C1 segment of cervical spinal cord (tissue), 14 donors: ENCODE measurements at places on chromosomes 1 and 21.

DNA sequence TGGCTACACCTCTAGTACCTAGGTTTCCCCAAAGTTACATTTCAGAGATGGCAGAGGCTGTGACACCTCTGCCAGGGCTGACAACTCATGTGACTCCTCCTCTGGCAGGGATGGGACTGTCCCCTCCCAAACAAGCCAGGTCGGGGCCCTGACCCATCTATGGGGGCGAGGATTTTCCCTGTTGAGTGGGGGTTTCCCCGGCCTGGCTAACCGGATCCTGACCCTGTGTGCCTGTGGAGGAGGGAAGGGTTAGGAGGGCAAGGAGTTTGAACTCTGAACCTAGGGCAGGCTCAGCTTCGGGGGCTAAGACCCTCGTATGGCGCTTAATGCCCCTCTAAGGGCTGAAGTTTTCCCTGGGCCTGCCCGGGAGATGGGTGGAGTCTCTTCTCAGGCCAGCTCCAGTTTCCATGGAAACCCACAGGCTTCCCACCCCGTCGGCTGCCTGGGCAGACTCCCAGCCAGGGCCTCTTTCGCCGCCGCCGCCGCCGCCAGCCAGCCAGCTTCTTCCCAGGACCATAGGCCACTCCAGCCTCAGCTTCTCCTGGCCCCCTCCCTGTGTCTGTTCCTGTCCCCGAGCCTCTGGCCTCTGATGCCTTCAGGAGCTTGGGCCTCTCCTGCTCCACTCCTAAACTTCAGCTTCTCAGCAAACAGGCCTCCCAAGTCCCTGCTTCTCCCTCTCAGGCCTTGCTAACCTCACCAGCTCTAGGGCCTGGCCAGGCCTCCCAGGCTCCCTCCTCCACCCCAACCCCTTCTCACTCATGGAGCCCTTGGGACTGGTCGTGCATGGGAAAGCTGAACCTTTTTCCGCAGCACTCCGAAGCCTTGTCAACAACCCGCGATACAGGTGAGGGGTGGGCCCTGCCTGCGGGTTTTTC lies at the start of gene BTBD19:
TSS of gene BTBD19 (plus strand) at position 461 of the 875 bp plus-strand sequence. CDS start at position 759, 298 bp downstream.
- DNase-seq: peak; percentile 70

- DNase-seq: no peak
Observed at GRCh38 chr1:147245129-147245528, 2.6 kb downstream of the CHD1L start.

DNA sequence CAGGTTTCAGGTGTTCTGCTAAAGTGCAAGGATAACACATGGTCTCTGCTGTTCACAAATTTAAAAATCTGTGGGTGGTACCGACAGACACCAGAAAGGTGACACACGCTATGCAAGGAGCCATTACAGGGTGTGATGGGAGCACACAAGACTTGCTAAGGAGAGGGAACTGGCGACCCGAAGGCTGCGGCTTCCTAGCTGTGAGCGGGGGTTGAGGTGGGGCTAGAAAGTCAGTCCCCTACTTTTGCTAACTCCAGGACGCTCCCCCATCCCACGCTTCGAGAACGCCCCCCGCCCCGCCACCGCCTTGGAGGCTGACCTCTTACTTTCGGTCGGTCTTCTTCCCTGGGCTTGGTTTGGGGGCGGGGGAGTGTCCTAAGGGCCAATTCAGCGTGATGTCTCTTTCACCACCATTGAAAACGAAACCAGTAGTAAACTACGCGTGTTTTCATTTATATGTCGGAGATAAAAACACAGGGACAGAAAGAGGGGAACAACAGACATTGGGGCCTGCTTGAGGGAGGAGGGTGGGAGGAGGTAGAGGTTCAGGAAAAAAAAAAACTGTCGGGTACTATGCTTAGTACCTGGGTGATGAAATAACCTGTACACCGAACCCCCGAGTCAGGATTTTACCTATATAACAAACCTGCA lies 1.1 kb downstream of the CKS1B start:
- DNase-seq: peak; percentile 10

DNA sequence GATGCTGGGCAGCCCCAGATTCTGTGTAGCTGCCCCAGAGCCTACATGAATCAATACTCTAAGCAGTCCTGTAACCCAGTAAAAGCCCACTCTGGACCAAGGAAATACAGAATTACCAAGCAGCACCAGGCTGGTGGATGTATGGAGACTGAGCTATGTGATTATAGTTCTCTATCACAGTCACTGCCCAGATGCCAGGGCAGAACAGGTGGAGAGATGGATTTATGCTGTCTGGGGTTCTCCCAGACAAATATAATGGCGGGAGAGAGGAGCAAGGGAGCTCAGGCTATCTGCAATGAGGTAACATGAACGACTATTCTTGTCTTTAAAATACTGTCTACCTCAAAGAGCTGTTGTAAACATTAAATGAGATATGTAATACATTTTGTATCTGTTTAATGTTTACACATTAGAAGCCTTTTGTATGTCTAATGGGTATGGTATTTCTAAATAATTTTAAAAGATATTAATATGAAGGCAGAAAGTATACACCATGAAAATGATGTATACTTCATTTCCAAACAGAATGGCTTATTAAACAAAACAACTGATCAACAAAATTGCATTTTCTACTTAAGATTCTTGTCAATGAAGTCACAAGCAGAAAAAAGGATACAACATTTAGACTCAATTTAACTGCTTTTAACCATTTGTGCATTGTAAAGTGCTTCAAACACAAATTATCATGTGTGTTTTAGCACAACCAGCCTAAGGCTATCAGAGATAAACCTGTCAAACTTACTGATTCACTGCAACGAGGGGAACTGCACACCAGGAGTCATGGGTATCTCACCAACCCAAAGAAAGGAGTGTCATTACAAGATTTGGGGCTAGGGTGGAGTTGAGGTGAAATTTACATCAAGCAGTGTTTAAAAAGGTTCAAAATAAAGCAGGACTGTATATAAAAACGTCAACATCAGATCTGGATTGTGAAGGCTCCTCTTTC lies 3.0 kb downstream of the SDE2 start:
- DNase-seq: no peak

DNA sequence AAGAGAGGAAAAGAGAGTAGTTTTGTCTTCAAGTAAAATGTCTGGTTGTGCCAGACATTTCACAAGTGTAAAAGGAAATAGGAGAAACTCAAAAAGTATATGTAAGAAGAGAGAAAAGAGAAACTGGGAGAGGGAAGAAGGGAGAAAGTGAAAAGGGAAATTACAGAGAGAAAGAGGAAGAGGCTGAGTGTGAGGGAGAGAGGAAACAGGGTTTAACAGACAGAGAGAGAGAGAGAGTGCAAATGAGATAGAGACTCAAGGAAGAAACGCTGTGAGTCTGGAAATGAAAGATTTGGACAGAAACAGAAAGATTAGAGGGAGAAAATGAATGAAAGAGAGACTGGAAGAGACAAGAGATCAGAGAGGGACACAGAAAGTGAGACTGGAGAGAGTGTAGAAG lies 806.2 kb downstream of the PLA2G4A start:
- DNase-seq: no peak

GRCh38 chr1:40310983-40311642 lies 6.0 kb downstream of the COL9A2 start:
- no peak for DNase-seq

DNA sequence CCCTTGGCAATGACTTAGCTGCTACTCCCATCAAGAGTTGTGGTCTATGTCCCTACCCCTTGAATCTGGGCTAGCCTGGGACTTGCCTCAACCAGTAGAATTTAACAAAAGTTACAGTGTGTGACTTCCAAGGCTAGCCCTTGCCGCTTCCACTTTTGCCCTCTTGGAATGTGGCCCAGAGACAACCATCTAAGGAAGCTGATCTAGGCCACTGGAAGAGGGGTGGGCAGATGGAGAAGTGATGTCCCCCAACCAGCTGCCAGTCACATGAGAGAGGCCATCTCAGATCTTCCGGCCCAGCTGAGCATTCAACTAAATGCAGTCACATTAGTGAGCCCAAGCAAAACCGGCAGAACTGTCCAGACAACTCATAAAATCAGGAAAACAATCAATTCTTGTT lies 115.1 kb downstream of the TOMM20 start:
- DNase-seq: peak; percentile 24

- DNase-seq: no peak
Observed at GRCh38 chr1:246332078-246332477, 175.0 kb downstream of the SMYD3 start.

GRCh38 chr1:209509039-209509438 lies 74.5 kb upstream of the CAMK1G start:
- no peak for DNase-seq

- DNase-seq: no peak
Observed at GRCh38 chr1:99004861-99005442, at the start of gene PLPPR5. Gene PLPPR5 (minus strand): TSS chr1:99004861. CDS start chr1:99004671, 190 bp downstream.

GRCh38 chr1:153791648-153792253 lies 16.5 kb downstream of the SLC27A3 start:
- DNase-seq: no peak
